ENCODE measurements at places on chromosomes 5 and 9. TPM values are rescaled to one million over a fixed set of nuclear protein-coding genes. Genes with fewer than 3 reads are reported as not detected.

Gene MLANA
- total RNA-seq = not detected

DNA sequence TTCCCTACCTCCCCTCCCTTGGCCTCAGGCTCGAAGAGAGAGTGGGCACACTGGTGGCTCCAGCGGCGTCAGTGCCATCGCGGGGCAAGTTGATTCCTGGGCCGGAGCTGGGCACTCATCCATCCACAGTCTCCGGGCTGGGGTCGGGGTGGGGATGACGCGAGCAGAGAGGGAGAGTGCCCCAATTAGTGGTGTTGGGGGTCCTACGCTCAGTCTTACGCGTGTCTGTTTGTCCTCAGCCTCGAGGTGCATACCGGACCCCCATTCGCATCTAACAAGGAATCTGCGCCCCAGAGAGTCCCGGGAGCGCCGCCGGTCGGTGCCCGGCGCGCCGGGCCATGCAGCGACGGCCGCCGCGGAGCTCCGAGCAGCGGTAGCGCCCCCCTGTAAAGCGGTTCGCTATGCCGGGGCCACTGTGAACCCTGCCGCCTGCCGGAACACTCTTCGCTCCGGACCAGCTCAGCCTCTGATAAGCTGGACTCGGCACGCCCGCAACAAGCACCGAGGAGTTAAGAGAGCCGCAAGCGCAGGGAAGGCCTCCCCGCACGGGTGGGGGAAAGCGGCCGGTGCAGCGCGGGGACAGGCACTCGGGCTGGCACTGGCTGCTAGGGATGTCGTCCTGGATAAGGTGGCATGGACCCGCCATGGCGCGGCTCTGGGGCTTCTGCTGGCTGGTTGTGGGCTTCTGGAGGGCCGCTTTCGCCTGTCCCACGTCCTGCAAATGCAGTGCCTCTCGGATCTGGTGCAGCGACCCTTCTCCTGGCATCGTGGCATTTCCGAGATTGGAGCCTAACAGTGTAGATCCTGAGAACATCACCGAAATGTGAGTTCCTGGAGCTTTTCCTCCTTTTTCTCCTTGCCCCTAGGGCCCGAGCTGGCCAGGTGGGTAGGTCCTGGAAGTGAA is 861 bp downstream of the NTRK2 start:
- peak; percentile 6 for DNase-seq
- H3K27ac ChIP-seq = no peak overlapping the region
- H3K4me1 ChIP-seq = no peaks in the 10 kb centered on the region
- H3K27me3 ChIP-seq = no peaks in the 10 kb centered on the region
- H3K4me3 ChIP-seq = peak overlapping the region; percentile 90

DNA sequence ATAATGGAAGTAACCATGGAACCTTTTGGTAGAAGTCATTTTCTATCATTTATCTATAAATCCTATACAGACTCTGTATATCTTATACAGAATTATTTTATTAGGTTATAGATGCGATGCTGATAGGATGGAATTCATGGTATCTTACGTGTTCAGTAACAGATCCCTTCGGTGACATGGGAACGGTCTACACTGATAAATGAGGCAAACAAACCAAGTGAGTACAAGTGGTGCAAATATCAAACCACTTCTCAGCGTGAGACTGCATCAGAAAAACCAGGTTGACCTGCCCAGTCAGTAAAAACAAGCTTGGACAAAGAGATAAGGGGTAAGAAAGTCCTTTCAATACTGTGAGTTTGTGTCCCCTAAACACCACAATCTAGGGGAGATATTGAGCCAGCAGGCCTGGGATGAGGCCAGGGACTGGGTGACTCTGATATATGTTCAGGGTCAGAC is 215.5 kb downstream of the GAPVD1 start:
- H3K4me1 ChIP-seq = peaks cover 8% of the 10 kb centered on the region
- no peak overlapping the region for H3K4me3 ChIP-seq
- no peaks in the 10 kb centered on the region for H3K36me3 ChIP-seq
- DNase-seq = no peak

DNA sequence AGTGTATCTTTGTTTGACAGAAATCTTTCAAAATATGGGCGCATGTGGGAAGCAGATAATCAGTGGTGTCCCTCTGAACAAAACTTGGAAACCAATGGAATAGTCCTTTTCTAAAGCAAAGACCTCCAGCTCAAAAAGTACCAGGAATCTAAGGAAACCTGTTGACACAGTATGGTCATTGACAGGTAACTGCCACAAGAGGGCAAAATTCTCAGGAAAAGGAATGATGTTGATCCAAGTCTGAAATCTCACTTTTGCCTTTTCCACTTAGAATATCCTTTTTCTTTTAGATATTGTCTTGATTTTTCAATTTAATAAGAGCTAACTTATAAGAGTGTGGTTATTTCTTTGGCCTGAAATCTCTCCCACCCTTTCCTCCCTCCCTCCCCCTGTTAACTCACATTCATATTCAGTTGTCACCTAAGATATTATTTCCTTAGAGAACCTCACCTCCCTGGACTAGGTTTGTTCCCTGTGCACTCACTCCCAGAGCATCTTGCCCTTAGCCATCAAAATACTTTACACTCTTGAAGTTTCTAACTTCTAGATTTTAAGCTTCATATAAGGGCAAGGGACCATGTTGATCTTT is 59.0 kb upstream of the BARX1 start:
- H3K27me3 ChIP-seq = peaks cover 18% of the 10 kb centered on the region
- H3K36me3 ChIP-seq = no peaks in the 10 kb centered on the region
- DNase-seq = no peak

GRCh38 chr5:15807871-15808270 is 307.9 kb downstream of the FBXL7 start:
- no peaks in the 10 kb centered on the region for H3K4me1 ChIP-seq
- no peak for DNase-seq
- no peaks in the 10 kb centered on the region for H3K27me3 ChIP-seq
- H3K36me3 ChIP-seq = no peaks in the 10 kb centered on the region

Gene TMEM252
- not detected for total RNA-seq

DNA sequence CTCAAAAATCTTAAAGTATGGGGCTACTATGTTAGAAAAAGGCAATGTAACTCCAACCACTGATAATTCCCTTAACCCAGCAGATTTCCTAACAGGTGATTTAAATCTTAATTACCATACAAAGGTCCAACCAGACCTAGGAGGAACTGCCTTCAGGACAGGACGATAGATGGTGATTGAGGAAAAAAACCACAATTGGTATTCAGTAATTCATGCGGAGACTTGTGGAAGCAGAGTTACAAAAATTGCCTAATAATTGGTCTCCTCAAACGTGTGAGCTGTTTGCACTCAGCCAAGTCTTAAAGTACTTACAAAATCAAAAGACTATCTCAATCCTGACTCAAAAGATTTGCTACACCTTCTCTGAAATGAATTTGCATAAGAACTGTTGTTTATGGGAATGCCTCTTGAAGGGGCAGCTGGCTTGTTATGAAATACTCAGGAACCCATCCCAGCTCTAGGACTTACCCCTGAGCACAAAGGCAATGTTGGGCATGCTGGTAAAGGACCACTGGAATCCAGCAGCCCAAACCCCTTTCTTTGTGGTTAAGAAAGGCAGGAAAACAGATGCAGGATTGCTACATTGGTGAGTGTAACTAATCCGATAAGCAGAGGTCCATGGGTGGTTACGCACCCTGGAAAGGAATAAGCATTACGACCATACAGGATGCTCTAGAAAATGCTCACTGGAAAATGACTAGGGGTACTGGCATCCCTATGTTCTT is 26.7 kb upstream of the EPB41L4A start:
- DNase-seq = no peak
- no peaks in the 10 kb centered on the region for H3K4me1 ChIP-seq
- peaks cover 24% of the 10 kb centered on the region for H3K27me3 ChIP-seq
- no peak overlapping the region for H3K27ac ChIP-seq
- no peaks in the 10 kb centered on the region for H3K36me3 ChIP-seq

Gene TMEM161B
- total RNA-seq = 34.1 TPM

- DNase-seq = no peak
- peaks cover 4% of the 10 kb centered on the region for H3K27me3 ChIP-seq
- H3K27ac ChIP-seq = no peak overlapping the region
Observed at GRCh38 chr5:168612123-168612522, 33.0 kb upstream of the PANK3 start.

Gene FOXD4L5
- 0.59 TPM for total RNA-seq

DNA sequence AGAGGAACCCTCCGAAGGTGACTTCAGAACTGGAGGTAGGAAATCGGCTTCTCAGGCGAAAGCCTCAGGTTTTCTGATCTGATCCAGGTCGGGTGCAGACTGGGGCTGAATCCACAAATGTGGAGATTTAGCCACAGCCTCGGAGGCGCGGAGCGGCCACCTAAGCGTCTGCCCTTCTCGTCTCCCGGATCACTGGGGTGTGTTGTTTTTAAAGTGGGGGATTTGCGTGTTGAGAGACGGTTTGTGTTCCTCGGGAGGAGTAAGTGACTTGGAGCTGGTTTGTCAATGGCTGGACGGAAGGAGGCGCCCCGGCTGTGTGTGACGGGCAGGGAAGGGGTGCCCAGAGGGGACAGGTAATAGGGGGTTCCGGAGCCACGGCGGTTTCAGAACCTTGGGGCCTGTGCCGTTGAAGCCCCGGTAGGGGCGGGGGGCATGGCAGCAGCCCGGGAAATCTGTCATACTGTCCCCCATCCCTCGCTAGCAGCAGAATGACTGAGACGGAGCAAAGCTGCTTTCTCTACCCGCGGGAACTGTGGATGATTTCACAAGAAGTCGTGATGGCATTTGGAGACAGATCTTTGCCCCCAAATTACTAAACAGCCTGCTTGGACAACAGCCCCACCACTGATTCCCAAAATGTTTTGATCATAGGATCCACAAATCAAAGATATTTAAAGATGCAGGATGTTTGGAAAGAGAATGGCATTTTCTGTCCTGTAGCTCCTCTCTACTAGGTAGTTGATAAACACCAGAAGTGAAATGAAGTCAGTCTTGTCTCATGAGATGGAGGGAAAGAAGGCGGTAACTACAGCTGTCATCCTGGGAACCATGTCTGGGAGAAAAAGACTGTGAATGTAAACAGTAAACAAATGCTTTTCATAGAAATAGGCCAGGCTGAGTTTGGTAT is 216.5 kb downstream of the PDZD2 start:
- peaks cover 12% of the 10 kb centered on the region for H3K4me1 ChIP-seq
- DNase-seq = peak; percentile 44
- peak overlapping the region; percentile 72 for H3K27ac ChIP-seq
- peaks cover 13% of the 10 kb centered on the region for H3K36me3 ChIP-seq
- peaks cover 45% of the 10 kb centered on the region for H3K27me3 ChIP-seq
- H3K4me3 ChIP-seq = peak overlapping the region; percentile 93

DNA sequence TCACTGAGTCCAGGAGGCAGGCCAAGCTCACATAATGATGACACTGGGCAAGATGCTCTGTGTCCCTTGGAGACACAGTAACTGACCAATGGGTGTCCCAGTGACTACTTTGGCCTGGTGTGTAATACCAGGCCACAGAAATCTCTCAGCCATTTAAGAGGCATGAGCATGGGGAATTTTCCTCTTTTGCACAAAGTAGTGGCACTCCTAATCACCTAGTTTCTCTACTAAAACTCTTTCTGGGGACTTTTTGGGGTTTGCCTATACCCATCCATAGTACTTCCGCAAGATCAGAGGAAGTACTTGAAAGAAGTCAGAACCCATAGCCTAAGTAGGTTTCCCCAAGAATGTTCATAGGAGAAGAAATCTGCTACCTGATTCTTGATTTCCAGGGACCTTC is 161.9 kb downstream of the ARSB start:
- H3K27ac ChIP-seq = no peak overlapping the region
- H3K27me3 ChIP-seq = no peaks in the 10 kb centered on the region
- H3K4me1 ChIP-seq = no peaks in the 10 kb centered on the region
- DNase-seq = no peak
- no peaks in the 10 kb centered on the region for H3K36me3 ChIP-seq

- peak within 1 kb of the TSS; percentile 98 for H3K27ac ChIP-seq
- H3K4me1 ChIP-seq = peaks cover 22% of the 10 kb centered on the region
- H3K4me3 ChIP-seq = peak within 1 kb of the TSS; percentile 79
- peaks cover 40% of the 10 kb centered on the region for H3K36me3 ChIP-seq
- peak; percentile 48 for DNase-seq
Observed at GRCh38 chr9:4666042-4666699, at the start of gene SPATA6L. Gene SPATA6L, minus strand, starts transcription at chr9:4666480. Its CDS starts 230 bp downstream, at chr9:4666250.

DNA sequence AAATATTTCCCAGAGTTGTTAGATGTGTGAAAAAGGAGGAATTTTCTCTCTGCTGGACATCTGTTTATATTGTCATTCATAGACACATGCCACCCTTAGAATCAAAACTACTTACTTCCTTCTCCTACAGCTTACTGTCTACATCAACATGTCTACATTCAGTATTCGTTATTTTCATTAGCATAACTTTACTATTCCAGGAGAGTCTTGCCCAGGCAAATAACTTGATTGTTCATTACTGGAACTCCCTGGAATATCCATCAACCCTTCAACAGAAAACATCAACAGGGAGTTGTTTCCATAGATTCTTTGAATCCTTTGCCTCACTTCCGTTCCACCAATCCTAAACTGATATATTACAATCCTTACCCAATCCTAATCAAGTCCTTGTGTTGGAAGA is 457.5 kb upstream of the ZNF608 start:
- no peaks in the 10 kb centered on the region for H3K27me3 ChIP-seq
- no peaks in the 10 kb centered on the region for H3K4me1 ChIP-seq
- H3K27ac ChIP-seq = no peak overlapping the region
- no peaks in the 10 kb centered on the region for H3K36me3 ChIP-seq
- DNase-seq = no peak

- peaks cover 30% of the 10 kb centered on the region for H3K4me1 ChIP-seq
- no peak for DNase-seq
- no peak overlapping the region for H3K27ac ChIP-seq
- no peaks in the 10 kb centered on the region for H3K27me3 ChIP-seq
- no peak overlapping the region for H3K4me3 ChIP-seq
Observed at GRCh38 chr5:134574521-134574920, 49.1 kb downstream of the JADE2 start.
